Anterior cingulate cortex (tissue), 58 donors: ENCODE measurements at places on chromosomes 6 and 20.

DNA sequence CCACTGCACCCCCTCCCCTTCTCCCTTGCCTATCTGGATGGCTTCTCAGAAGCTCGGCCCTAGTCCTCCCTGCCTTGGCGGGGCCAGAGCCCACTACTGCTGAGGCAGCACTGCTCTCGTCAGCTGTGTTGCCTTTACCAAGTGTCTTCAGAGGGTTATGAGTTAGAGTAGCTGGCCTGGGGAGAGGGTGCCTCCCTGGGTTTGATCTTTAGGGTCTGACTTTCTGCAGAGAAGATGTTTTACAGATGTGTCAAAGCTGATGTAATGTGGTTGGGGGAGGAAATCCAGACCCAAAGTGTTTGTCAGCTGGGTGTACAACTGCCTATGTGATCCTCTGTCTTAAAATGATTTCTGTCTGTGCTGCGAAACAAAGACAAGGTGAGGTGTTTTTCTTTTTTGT, 30.4 kb upstream of the PI16 start:
- DNase-seq: no peak

DNA sequence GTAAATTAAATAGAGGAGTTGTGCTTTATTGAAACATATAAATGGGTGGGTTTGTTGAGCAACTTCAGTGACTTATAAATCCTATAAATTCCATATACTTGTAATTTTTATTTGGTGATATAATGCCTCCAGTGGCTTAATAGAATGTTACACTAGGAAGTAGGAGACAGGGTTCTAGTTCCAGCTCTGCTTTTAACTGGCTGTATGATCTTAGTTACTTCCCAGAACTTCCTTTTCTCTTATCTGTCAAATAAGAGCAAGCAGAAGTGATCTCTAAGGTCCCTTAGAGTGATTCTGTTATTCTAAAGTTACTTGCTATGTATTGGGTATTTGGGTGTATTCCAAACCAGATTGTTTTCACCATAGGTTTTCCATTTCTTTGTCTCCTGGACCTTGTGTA, 10.2 kb downstream of the ZSCAN23 start:
- no peak for DNase-seq

DNA sequence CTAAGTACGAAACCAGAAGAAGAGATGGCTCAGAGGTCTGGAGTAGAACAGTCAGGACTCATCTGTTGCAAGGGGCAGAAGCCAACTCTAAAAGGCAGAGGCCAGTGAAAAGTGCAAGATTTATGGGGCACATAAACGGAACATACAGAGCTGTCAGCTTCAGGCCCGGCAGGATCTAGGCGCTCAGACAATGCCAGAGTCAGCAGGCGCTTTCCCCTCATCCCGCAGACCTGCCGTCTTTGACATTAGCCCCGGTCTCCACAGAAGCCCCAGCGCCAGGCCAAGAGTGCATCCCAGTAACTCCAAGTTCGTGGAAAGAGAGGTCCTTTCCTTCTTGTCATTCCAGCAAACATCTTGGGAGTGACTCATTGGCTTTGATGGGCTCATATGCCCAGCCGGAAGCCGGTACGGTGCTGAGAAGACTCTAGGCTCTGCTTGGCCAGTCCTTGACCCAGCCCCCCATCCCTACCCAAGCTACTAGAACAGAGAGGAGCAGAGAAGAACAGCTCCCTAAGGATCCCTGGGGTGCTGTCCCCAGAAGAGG, 260.9 kb downstream of the TAF4 start:
- DNase-seq: no peak

DNA sequence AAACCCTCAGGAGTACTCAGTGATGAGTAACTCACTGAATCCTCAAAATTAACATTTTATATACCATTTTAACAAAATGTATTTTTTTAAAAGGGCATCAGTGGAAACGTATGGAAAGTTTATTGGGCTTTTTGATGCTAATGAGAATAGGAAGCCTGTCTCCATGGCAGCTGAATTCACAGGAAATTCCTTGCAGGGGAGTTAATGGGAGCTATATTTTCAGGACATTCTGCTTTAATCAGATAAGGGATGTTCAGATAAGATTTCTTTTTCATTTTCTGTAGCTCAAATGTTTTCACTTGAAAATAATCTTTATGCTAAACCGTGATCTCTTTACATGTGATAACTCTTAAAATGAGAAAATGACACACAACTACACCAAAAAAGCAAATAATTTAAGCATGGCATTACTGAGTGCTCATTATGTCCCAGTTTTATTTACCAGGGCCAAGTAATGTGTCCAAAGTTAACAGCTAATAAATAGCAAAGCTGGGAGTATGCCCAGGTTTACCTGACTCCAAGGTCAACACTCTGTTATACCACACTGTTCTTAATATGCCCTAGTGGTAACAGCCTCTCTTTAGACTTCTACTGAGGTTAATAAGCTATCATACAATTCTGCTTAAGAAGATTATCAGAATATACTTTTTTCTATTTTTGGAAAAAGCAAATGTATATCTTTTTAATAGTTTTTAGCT, 348.1 kb downstream of the GRIK2 start:
- DNase-seq: no peak

GRCh38 chr20:32924781-32925180, 66.1 kb downstream of the EFCAB8 start:
- DNase-seq: no peak

DNA sequence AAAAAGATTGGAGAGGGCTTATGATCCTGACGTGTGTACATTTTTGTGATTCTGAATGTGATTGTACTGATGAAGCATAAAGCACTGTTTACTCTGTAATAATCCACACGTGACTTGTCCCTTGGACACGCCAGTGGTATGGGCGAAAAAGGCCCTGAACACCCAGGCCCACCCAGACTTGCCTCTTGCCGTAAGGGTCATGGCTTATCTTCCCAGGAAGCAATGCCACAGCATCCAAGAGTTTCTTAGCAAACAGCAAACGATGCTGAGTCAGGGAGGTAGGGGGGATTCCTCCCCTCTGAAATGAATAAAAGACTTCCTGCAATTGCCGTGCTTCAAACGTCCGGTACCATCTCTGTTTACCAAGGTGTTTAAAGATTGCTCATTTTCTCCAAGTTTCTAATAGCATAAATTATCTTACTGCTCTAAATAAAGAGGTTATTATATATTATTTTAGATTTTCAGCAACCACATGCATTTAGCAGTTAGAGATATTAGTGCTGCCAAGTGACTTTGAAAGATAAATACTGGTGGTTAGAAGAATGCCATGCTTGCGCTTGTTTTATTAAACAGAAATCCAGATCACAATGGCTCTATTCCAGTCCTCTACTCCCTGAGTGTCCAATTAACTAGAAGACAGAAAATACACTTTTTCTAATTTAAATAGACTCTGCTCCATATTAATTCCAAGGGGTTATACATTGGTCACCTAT, 212.8 kb upstream of the CST7 start:
- DNase-seq: no peak

DNA sequence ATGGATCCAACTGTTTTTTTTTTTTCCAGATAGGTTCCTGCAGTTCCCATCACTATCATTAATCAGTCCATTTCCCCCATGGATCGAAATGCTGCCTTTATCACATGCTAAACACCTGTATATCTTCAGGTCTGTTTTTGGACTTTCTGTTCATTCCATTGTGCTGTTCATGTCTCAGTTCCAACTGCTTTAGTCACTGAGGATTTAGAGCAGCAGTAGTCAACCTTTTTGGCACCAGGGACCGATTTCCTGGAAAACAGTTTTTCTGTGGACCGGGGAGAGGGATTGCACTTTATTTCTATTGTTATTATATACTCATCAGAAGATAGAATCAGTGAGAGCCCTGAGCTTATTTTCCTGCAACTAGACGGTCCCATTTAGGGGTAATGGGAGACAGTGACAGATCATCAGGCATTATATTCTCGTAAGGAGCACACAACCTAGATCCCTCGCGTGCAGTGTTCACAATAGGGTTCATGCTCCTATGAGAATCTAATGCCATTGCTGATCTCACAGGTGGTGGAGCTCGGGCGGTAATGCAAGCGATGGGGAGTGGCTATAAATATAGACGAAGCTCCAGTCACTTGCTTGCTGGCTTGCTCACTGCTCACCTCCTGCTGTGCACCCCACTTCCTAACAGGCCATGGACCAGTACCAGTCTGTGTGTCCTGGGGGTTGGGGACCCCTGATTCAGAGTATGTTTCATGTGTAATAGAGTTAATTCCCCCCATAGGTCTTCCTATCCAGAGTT, 46.0 kb downstream of the CAP2 start:
- no peak for DNase-seq

DNA sequence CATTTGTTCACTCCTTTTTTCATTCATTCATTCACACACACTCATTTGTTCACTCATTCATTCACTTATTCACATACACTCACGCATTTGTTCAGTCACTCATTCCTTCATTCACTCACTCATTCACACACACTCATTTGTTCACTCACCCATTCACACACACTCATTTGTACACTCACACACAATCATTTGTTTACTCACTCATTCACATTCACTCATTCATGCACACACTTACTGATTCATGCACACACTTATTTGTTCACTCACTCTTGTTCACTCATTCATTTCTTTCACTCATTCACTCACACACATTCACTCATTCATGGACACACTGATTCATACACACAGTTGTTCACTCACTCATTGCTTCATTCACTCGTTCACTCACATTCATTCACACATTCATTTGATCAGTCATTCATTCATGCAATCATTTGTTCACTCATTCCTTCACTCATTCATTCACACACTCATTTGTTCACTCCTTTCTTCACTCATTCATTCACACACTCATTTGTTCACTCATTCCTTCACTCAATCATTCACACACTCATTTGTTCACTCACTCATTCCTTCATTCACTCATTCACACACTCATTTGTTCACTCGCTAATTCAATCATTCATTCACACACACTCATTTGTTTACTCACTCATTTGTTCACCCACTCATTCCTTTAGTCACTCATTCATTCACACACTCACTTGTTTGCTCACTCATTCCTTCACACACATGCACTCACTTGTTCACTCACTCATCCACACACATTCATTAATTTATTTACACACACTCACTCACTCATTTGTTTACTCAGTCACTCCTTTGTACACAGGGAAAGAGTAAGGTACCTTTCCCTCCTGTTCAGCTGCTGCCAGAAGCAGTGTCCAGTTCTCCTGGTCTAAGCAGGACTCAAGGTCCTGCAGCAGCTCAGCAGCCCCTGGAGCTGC, 50.7 kb upstream of the BHLHE23 start:
- DNase-seq: no peak

DNA sequence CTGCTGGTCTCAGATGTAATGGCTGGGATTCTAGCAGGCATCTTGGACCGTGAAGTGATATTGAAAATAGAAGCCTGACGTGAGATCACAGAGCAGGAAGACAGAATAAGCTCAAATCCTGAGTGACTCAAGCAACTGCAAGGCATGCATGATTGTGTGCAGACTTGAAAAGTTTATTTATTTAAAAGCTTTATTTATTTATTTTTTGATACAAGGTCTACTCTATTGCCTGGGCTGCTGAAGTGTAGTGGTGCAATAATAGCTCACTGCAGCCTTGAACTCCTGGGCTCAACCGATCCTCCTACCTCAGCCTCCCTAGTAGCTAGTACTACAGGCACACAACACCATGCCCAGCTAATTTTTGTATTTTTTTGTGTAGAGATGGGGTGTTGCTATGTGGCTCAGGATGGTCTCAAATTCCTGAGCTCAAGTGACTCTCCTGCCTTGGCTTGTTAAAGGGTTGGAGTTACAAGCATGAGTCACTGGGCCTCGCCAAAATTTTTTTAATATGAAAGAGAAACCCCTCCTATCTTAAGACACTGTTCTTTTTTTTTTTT, 40.1 kb upstream of the RNF144B start:
- no peak for DNase-seq

DNA sequence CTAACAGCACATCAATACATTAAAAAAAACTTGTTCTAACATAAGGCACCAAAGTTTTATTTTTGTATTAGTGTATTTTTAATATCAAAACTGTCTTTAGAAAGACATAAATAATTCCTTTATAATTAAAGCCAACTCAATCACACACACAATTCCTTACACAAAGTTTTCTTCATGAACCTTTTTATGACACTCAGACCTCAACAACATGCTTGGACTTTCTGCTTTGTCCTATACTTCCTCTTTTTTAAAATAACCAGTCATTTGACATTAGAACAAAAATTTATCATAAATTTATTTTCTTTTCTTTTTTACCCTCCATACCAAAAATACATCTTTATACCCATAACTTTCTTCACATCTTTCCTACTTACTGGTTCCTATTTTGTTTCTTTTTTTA, 292.0 kb upstream of the ARID1B start:
- DNase-seq: no peak

- DNase-seq: no peak
Observed at GRCh38 chr6:82057846-82058554, 189.5 kb downstream of the IBTK start.
